Hematopoietic multipotent progenitor cell treated with erythropoietin and hydrocortisone succinate and interleukin-3 and kit ligand, for 4 days (in vitro differentiated cells): ENCODE measurements at places on chromosomes 3 and 15.

GRCh38 chr15:63308947-63309346 lies 31.5 kb downstream of the APH1B start:
- no peak for DNase-seq

DNA sequence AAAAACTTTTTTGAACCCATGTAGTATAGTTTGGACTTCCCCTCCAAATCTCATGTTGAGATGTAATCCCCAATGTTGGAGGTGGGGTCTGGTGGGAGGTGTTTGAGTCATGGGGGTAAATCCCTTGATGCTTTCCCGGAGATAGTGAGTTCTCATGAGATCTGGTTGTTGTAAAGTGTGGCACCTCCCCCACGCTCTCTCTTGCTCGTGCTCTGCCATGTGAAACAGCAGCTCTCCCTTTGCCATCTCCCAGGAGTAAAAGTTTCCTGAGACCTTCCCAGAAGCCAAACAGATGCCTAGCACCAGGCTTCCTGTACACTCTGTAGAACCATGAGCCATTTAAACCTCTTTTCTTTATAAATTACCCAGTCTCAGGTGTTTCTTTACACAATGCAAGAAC lies 16.0 kb upstream of the RNU6-1 start:
- no peak for DNase-seq

- peak; percentile 83 for DNase-seq
Observed at GRCh38 chr3:127791221-127791913, 30.9 kb downstream of the MGLL start.

GRCh38 chr3:14295037-14295436 lies 107.4 kb upstream of the SLC6A6 start:
- no peak for DNase-seq

DNA sequence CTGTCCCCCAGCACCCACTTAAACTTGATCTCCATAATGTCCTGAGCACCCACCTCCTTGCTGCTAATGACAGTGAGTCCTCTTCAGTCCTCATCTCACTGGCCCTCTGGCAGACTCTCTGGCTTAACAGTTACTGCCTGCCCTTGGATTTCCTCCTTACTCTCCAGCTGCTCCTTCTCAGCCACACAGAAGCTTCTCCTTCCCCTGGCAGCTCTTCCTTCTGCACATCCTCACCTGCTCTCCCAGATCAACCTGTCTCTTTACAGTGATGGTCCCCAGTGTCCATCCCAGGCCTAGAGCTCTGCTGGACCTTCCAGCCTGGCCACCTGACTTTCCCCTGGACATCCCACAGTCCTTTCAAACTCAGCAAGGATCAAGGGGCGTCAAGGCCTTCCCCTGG lies 47.4 kb upstream of the SMAD3 start:
- no peak for DNase-seq

- no peak for DNase-seq
Observed at GRCh38 chr3:39334205-39334604, 4.7 kb downstream of the CCR8 start.

DNA sequence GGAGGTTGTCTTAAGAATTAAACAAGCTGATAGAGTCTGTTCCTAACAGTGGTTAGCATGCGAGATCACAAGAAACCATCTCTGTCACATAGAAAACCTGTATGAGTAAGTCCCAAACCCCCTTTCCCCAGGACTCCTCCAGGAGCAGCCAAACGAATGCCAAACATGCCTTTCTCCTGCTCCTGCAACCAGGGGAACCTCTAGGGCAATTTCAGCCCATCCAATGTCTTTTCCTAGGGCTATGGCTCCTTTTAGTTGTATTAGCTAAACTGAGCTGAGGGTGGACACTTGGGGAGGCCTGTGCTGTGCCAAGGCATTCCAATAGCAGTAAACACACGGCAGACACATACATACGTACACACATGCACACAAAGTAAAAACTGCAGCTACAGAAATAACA lies 36.5 kb upstream of the TIMP4 start:
- DNase-seq = no peak

GRCh38 chr3:178512647-178513046 lies 23.6 kb upstream of the KCNMB2 start:
- peak; percentile 35 for DNase-seq

GRCh38 chr3:171829841-171830517 lies 13.2 kb upstream of the TMEM212 start:
- peak; percentile 63 for DNase-seq

DNA sequence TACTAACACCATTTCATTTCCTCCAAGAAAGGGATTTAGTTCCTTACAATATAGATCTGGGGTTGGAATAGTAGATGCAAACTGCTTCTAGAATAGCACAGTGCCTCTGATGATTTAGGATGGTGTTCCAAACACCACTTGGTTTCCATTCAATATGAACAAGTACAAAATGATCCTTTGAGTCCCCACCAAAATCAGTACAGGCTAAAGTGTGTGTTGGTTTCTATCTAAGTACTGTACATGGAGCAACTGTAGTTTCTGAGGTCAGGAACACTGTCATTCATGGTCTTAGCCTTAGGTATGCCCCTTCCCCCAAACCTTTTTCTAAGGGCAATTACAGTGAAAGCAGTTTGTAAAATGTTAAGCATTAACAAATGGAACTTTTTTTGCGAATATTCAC lies 162.3 kb downstream of the TNIK start:
- DNase-seq = no peak

DNA sequence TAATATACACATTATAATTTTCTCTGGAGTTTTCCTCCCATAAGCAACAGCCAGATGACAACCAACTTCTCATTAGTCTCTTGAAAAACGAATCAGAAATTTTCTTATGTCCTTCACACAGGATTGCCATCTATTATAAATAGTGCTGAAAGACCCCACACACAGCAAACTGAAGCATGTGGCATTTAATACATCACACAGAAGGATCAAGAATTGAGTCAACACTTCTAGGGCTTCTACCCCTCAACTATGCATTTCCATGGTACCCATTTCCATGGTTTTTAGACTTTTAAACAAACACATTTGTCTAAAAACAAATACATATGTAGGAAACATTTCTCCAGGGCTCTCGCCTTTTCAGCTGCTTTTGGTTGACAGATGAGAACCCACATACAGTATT lies 282.1 kb downstream of the ZBTB20 start:
- no peak for DNase-seq
